ENCODE measurements at places on chromosomes 11 and 22.

GRCh38 chr11:104997288-104997687 is 25.7 kb downstream of the CASP5 start:
- DNase-seq: no peak

GRCh38 chr11:18677560-18677959 is 21.0 kb upstream of the TMEM86A start:
- DNase-seq: no peak

DNA sequence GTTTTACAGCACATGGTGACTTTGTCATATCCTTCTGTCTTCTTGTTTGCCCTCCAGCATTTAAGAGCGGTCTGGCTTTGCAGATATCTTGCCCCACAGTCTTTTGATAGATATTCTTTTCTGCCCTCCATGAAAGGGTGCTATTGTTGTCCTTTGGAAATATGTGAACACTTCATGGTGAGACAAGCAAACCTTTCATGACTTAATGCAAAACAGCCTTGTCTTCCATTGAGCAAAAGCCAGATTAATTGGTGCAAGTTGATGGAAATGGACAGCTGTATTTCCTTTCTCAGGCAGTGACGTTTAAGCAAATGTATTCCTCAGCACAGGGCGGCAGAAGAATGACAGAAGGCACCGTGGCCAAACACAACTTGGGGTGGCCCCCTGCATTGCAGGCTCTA is 4.4 kb downstream of the DCPS start:
- no peak for DNase-seq

DNA sequence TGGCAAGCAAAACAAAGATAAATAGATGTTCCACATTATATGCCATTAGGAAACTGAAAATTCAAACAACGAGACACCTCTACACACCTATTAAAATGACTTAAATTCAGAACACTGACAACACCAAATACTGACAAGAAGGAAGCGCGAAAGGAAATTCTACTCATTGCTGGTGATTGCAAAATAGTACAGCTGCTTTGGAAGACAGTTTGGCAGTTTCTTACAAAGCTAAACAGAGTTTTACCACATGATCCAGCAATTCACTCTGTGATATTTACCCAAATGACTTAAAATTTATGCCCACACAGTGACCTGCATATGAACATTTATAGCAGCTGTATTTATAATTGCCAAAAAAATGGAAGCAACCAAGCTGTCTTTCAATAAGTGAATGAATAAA is 232.6 kb downstream of the CASP12 start:
- no peak for DNase-seq

GRCh38 chr11:106161775-106162634 is 84.5 kb downstream of the AASDHPPT start:
- no peak for DNase-seq

DNA sequence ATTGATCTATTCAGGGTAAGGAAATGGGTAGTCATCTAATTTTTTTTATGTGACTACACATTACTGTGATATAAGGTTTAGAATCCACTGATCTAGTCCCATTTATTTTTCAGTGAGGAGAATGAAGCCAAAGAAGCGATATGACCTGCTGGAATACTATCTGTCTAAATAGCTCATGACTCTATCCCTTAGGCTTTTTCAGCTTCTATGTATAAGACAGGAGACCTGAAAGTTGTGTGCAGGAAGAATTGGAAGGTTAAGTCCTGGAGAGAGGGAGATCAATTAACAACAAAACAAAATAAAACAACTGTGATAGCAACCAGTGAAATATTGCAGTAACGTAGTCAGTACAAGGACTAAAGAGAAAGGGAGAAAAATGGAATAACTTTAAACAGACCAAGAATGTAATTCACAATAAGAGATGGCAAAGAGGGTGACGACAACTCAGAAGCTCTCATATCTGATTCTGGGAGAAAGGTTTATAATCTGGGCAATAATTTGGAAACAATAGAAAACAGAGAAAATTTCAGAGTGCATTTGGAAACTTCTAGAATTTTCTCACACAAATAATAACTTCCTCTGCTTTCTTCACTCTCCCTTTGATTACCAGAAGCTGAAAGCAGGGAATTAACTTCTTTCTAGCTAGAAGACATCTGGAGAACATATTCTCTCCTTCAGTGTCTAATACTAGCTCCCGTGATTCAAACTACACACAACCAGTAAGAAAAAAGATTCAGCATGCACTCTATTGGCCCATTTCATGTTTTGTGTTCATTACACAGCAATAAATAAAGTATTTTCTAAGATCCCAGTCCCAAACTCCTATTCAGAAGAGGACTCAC is 19.2 kb upstream of the CASP12 start:
- DNase-seq: no peak

DNA sequence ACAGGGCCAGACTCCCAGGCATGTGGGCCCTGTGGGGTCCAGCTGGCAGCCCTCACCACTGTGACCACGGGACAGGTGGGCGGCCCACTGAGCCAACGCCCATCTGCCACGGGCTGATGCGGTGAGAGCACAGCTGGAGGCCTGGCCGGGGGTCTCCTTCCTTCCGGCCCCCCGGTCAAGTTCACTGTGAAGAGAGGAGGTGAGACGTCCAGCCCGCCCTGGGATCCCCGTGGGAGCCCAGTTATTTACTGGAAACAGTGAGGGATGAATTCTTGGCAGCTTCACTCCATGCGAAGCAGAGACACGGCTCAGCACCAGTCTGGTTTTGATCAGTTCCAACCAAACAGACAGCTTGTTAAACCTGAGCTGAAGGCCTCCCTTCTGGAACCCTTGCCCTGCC is 38.7 kb downstream of the WNT11 start:
- no peak for DNase-seq

DNA sequence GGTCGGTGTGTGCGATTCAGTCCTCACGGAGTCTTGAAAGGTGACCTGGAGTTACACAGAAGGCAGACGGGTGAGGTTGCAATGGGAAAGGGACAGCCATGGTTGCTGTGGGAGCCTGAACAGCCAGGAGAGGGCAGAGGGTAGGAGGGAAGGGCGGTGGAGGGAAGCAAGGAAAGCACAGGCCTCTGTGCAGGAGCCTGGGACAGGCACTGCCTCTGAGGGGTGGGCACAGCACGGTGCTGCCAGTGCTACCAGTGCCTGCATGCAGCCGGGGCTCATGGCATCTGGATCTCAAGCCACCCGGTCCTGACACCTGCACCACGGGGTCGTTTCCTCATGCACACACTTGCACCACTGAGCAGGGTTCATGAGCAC is 401.0 kb downstream of the TBC1D22A start:
- DNase-seq: no peak

DNA sequence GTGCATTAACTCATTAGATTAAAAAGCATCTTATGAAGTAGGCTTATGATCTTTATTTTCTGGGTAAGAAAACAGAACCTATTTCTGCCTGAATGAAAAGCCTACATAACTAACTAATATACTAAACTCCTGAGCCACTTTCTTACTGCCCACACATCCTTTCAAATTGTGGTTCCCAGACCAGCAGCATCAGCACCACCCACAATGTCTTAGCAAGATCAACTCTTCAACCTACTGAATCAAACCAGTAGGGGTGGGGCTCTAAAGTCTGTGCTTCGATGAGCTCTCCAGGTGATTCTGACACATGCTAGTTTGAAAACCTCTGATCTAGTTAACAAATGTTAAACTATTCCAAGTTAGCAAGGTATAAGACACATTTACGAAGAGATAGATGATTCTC is 462.4 kb downstream of the DLG2 start:
- DNase-seq: no peak

DNA sequence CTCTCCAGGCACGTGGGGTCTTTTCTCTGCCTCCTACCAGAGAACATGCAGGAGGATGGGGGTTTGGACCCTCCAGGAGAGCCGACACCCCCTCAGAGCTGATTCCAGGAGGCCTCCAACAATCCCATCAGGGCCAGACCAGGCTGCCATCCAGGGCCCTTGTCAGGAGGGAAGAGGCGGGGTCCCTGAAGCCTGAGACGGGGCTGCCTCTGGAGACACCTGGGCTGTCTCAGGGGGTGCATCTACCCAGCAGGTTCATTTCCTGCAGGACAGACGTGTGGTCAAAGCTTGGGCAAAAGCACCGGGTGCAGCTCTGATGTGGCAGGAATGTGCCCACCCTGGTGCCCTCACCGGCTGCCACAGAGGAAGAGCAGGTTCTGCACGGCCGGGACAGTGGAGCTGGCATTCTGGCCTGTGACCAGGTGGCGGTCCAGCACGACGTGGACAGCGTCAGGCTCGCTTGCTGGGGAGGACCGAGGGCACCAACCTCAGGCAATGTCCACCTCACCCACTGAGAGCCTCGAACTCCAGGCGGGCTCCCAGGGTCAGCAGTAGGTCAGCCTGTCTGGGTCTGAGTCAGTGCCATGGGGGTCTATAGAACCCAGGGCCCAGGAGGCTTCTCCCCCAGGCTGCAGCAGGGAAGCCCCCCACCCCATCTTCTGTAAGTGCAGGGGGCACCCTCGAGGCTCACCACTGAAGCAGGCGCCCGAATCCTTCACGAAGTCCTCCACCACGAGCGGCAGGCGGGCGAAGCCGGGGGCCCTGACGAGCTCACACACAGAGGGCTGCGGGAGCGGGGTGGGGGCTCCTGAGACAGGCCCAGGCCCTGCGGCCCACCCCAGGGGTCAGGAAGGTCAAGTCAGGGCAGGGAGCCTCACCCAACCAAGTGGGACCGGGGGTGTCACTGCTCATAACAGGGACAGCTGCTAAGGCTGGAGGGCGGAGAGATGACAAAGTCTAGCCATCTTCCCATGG is 6.4 kb downstream of the GATD1 start:
- no peak for DNase-seq

GRCh38 chr11:116344601-116345000 is 428.2 kb downstream of the BUD13 start:
- no peak for DNase-seq

DNA sequence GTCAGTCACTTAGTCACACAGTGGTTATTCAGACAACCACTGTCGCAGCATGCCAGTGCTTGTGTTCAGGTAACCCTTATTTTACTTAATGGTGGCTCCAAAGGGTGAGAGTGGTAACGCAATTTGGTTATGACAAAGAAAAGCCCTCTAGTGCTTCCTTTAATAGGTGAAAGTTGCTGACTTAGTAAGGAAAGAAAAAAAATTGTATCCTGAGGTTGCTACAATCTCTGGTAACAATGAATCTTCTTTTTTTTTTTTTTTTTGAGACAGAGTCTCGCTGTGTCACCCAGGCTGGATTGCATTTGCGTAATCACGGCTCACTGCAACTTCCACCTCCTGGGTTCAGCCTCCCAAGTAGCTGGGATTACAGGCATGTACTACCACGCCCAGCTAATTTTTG is 64.5 kb downstream of the C11orf91 start:
- DNase-seq: no peak

DNA sequence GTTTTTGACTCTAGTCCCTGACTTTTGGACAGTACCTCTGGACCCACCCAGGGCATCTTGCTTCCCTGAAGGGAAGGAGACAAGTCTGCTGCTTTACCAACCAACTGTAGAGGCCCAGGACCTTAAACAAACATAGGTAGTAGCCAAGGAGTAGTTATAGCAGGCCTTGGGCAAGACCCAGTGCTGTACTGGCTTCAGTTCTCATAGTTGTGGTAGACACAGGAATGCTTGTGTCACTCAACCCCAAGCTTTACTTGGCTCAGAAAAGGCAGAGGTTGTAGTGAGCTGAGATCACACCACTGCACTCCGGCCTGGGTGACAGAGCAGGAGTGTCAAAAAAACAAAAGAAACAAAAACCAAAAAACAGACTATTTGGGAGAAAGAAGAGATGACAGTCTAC is 21.3 kb upstream of the OR52M1 start:
- DNase-seq: no peak

DNA sequence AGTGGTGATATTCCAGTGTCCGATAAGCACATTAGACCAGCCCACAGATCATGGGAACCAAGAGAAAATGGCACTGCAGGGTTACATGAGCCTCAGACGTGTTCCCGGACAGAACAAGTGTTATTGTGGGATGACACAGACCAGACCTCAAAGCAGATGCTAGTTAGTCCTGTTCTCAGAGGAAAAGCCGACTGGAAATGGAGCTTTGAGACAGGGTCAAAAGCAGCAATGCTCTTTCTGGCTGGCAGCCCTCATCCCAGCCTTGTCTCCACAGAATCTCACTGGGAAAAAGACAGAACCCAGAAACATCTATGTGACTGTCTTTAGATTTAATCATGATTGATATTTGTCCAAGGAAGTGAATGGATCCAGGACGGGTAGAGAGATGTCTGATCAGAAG is 506.8 kb downstream of the INSC start:
- no peak for DNase-seq

DNA sequence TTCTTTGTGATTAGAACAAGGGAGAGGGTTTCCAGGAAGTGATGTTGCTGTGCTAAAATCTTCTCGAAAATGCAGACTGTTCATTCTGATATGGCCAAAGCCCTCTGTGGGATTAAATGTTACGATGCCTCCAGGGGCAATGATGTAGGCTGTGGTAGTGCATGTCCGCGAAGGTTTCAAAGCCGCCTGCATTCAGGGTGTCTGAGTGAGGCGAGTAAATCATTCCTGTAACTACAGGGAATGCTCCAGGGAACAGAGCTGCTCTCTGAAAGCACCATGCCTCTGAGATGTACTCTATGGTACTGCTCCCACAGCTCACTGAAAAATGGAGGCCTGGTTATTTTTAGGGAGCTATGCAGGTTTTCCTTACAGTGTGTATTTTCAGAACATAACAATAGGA is 21.2 kb downstream of the PDGFD start:
- DNase-seq: no peak

DNA sequence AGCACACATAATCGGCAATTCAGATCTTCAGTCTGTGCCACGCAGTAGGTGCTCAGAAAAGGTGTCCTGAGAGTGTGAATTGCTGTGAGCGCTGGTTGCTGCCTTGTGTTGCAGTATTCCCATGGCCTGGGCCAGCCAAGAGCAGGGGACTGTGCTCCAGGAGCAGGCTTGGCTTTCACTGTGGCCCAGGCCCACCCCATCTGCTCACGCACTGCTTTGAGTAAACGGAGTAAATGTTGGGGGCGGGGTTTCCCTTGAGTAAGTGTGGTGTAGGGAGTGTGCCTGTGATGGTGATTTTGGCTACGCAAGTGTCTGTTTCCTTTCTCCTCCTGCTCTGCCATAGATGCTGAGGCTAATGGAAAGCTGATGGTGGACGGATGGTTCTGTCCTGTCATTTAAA is 2.3 kb downstream of the CTTN start:
- DNase-seq: no peak

- no peak for DNase-seq
These were observed 3.4 kb upstream of the NXPE1 start for GRCh38 chr11:114563077-114563476.
